Iris pigment epithelial cell (primary cell): ENCODE measurements at places on chromosomes 5 and 9.

- no peak for DNase-seq
These were observed 49.5 kb upstream of the MAP1B start for GRCh38 chr5:72057816-72058215.

DNA sequence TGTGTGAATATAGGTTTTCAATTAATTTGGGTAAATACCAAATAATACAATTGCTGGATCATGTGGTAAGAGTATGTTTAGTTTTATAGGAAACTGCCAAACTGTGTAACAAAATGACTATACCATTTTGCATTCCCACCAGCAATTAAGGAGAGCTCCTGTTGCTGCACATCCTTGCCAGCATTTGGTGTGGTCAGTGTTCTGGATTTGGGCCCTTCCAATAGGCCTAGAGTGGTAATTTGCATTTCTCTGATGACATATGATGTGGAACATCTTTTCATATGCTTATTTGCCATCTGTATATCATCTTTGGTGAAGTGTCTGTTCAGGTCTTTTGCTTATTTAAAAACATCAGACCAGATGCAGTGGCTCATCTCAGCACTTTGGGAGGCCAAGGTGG lies 11.6 kb upstream of the RFK start:
- no peak for DNase-seq

DNA sequence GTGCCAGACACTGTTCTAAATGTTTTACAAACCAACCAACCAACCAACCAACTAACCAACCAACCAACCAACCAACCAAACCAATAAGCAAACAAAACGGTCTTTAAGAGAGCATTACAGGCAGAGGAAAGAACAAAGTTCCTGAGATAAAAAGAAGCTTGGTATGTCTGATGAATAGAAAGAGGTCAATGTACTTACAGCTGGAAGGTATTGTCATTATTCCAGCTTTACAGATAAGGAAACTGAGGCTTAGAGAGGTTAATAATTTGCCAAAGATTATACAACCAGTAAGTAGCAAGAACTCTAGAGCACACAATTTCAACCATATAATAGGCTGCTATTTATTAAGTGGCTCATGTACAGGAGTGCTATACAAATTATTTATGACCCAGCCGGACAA lies 29.6 kb downstream of the C9orf57 start:
- DNase-seq: no peak

DNA sequence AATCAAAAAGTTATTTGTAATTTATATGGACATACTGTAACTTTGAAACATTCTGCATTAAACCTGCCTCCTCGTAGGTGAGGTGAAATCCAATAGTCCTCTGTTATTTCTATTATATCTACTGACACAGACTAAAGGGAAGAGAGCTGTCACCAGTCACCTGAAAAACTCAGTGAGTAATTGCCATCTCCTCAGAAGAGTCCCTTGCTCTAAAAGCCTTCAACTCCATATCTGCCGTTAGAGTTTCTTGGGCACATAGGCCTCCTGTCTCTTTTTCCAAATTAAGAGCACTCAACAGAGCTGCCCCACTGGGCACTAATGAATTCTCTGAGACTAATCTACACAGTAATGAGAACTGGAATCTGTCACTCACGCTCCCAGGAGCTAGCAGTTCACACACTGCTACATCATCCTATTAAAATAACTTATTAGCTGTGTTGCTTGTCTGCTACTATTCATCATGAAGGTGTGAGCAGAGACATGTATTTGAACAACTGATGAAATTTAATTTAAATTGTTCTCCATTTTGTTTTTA lies 67.3 kb upstream of the VCAN start:
- no peak for DNase-seq

GRCh38 chr9:3758816-3759576 lies 233.2 kb upstream of the RFX3 start:
- DNase-seq: peak; percentile 61

GRCh38 chr9:126097679-126098078 lies 228.9 kb upstream of the MVB12B start:
- no peak for DNase-seq

DNA sequence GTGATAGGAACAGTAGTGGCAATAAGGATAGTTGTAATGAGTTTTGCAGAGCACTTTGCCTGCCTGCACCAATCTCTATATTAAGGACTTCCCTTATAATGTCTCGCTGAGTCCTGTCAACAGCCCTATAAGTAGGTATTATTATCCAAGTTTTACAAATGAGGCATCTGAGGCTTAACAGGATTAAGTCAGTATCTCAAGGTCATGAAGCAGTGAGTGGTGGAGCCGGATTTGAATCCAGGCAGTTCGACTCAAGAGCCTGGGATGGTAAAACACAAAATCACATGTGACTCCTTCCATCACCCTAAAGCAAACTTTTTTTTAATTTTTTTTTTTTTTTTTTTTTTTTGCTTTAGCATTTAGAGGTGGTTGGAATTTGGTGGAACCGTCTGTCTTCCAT lies 59.0 kb upstream of the RARS1 start:
- DNase-seq: no peak

- peak; percentile 45 for DNase-seq
These were observed 199.5 kb upstream of the DMRT1 start for GRCh38 chr9:642014-642413.

DNA sequence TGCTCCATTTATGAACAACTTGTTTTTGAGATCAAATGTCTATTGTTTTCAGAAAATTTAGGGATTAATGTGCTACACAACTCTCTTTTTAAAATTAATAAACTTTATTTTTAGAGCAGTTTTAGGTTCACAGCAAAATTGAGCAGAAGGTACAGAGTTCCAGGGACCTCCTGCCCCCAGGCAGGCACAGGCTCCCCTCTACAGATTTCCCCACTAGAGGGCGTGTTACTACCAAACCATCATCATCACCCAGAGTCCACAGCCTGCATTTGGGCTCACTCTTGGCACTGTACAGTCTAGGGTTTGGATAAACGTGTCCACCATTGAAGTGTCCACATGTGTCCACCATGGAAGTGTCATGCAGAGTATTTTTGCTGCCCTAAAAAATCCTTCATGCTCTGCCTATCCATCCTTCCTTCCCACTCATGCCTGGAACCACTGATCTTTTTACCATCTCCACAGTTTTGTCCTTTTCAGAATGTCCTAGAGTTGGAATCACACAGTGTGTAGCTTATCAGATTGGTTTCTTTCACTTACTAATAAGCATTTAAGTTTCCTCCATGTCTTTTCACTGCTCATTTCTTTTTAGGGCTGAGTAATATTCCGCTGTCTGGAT lies 61.7 kb downstream of the MRPL36 start:
- peak; percentile 17 for DNase-seq

DNA sequence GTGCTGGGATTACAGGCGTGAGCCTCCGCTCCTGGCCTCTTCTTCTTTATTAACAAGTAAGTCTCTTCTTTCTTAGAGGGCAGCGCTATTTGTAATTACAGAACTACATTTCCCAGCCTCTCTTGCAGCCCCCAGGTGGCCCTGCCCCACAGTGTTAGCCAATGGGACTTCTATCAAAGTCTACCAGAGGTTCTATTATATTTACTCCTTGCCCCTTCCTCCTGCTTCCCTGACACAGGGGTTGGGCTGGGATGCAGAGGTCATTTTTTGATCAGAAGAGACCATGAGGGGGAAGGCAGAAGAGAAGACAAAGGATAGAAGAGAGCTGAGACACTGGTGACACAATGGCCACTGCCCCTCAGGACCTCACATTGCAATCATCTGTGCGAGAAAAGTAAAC lies 224.2 kb downstream of the SYK start:
- no peak for DNase-seq

GRCh38 chr5:95084757-95085156 lies 200.1 kb downstream of the MCTP1 start:
- DNase-seq: peak; percentile 45

DNA sequence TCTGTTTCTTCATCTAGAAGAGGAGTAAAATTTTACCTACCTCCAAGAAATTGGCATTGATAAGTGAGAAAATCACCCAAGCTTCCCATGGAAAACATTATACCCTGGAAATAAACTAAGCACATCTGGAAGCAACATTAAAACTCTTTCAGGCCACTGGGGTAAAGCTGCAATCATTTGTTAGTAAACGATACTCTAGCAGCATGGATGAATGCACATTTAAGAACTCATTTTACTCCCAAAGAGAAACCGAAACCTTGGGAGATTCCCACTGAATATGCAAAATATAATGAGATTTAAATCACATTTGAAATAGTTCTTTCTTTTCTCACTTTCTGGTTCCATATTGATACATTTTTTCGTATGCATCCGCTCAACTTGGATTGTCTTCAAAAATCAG lies 467.5 kb downstream of the EFNA5 start:
- no peak for DNase-seq

GRCh38 chr9:119009249-119009648 lies 360.0 kb downstream of the BRINP1 start:
- DNase-seq: peak; percentile 42

GRCh38 chr9:128886211-128886891 lies 4.4 kb downstream of the LRRC8A start:
- no peak for DNase-seq

DNA sequence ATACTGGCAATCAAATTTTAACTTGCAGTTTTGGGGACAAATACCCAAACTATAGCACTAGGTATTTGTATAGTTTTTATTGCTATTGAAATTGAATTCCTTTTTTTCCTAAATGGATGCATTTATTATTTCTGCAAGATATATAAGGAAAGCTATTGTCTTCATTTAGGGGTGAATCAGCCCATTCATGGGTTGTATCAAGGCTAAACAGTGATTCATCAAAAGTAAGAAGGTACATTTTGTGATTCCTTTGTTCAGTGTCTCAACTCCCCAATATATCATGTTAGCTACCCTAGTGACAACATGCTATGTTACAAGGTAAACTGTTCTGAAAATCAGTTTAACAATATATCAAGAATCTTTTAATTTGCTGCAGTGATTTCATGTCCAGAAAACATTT lies 185.7 kb downstream of the PLK2 start:
- peak; percentile 32 for DNase-seq

DNA sequence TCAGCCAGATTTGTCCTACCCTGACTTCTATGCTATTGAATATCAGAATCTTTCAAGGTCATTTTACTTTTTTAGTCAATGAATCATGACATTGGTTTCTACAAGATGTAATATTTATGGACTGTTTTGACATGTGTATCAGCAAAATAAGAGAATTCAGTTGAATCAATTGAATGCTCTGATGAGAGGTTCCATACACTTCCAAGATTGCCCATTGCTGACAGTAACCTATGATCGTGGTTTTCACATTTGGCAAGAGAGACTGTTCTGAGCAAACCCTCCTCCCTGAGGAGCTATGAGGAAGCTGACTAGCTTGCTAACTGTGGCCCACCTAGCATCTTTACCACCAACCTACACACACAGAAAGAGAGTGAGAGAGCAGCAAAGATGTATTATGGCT lies 56.7 kb upstream of the FST start:
- DNase-seq: no peak

- no peak for DNase-seq
These were observed 581.8 kb downstream of the ACTL7B start for GRCh38 chr9:108273988-108274387.

DNA sequence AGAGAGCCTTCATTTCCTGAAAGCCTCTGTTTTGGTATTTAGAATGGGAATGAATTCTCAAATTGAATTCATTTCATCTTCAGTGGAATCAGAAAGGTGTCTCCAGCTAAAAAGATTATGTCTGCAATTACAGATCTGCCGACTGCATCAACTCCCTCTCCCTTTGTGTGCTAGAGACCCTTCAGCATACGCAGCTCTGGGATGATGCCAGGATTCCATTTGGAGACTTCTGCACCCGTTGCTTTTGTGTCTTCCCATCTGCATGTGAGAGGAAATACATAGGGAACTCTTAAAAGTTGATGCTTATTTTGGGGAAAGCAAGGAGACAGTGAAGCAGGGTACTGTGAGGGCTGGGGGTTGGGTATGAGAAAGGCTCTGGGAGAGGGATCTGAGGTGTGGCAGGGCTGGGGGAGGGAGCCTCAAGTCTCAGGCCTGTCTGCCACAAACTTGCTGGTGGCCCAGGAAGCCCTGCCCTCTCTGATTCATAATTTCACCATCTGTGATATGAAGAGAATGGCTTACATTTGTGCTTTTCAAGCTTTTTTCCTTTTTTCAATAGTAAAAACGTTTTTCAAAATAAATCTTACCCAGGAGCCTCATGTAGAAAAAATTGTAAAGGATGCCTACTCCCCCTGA lies 89.7 kb upstream of the SAP30L start:
- peak; percentile 75 for DNase-seq

GRCh38 chr9:8653855-8654254 lies 854.3 kb upstream of the DMAC1 start:
- no peak for DNase-seq

DNA sequence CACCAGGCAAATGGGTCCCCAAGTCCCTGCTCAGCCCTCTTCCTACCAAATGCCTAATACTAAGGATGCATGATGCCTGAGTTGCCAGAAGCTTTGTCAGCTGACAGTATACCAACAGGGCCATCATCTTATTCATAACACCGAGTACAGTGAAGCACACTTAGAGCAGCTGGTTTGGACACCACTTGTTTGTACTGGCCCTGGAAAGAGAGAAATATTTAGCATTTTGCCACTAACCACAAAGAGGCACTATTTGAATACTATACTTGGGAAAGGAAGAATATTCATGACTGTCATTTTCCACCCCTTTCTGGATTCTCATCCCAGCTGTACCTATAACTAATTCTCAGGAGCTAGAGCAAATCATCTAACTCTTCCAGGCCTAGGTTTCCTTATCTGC lies 364.4 kb upstream of the KIF2A start:
- no peak for DNase-seq

GRCh38 chr5:157165668-157166067 lies 396 bp downstream of the GARIN3 start:
- DNase-seq: no peak

- DNase-seq: no peak
These were observed 150.2 kb downstream of the KIAA0825 start for GRCh38 chr5:94467954-94468930.

DNA sequence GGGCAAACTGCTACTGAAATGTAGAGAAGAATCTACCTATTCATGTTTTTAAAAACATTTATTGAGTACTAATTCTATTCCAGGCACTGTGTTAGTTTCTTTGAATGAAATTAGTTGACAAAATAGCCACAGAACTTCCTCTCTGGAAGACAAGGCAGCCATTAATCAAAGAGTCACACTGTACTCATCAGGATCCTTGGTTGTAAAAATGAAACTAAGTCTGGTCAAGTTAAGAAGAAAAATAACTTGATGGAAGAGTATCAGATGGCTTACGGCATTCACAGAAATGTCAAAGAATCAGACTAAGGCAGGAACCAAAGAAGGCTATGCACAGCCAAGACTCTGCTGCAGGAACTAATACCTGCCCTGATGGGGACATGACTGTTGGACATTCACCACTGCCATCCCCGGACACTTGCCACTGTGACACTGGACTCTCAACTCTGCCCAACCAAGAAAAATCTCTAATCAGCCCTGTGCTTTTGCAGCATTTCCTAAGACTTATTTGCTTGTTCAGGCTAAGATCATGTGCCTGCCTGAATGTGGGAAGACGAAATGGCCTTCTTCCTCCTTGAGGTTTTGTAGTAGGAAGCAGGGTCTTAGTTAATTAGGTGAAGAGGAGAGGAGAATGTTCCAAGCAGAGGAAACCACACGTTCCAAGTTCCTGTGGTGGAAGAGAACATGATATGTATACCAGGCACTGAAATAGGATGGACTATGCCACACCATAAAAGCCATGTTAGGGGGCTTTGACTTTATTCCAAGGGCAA lies 23.3 kb upstream of the NDUFB6 start:
- no peak for DNase-seq

GRCh38 chr5:12294151-12294550 lies 389.9 kb upstream of the CTNND2 start:
- no peak for DNase-seq
